WTC11 (cell line): ENCODE measurements at places on chromosomes 7 and 10. TPM values are rescaled to one million over a fixed set of nuclear protein-coding genes. Genes with fewer than 3 reads are reported as not detected.
A peak's percentile ranks its signal among the peaks of the same experiment; 100 is the strongest.

DNA sequence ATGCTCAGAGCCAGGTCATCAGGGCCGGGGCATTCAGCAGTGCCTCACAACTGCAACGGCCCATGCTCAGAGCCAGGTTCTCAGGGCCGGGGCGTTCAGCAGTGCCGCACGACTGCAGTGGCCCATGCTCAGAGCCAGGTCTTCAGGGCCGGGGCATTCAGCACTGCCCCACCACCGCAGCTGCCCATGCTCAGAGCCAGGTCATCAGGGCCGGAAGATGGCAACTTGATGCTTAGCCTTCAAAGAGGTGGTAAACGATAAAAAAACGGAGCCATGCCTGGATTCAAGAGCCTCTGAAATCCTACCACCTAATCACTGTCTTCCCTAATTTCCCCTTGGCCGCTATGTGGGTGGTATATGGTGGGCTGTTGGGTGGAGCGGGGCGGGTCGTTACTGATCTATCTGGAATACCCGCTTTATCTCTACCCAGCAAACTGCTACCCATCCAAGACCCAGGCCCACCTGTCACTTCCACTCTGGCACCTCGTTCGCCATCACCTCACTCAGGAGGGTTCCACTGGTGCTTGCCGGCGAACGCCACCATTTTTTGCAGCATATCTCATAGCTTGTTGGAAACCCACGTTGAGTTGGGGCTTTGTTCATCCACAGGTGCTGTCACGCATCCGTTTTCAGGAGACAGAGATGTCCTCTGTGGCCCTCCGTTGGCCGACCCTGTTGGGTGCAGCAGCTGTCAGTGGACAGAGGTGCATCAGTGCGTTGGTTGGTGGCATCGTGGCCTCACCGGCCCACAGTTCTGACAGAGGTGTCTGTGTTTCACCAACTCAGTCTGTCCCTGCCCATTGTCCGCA lies 221.1 kb downstream of the EBF3 start:
- peak; percentile 6 for DNase-seq

- DNase-seq: no peak
These were observed 43.6 kb upstream of the KLF6 start for GRCh38 chr10:3828404-3829155.

- peak; percentile 99 for DNase-seq
These were observed at the start of gene SHOC2 for GRCh38 chr10:110919349-110919931. Gene SHOC2 (plus strand): TSS chr10:110919604. CDS start chr10:110964359, 44,755 bp downstream.

NCF1 gene
- total RNA-seq: 0.50 to 0.68 TPM (median 0.66 TPM) in 3 replicates

DNA sequence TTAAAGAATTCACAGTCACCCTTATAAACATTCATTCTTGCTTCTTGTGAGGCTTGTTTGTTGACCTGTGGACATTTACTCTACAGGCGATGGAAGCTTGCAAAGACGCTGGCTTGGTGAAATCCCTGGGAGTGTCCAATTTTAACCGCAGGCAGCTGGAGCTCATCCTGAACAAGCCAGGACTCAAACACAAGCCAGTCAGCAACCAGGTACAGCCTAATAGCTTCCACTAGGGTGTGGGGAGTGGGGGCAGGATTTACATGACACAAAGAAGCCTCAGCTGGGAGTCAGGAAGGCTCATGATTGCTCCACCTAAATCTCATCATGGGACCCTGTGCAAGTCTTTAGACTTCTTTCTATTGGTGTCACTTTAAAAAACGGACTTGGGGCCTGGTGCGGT lies 29.0 kb downstream of the AKR1D1 start:
- no peak for DNase-seq

NKX2-3 gene
- not detected in 3 replicates for total RNA-seq

ERVW-1 gene
- total RNA-seq: 0.07 to 0.14 TPM in 2 of 3 replicates, not detected in the other

DNA sequence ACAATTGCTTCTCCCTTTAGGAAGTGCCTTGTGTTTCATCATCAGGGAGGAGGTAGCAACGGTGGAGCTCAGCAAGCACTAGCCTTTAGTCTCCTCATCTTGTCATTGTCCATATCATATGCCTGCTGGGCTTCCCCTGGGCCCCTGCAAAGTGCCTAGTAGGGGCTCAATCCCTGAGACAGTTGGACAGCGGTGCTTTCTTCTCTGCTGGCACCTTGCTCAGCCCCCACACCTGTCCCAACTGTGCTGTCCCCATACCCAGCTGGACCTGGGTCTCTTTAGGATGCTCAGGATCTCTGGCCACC lies 5.5 kb downstream of the SMARCD3 start:
- no peak for DNase-seq

DNA sequence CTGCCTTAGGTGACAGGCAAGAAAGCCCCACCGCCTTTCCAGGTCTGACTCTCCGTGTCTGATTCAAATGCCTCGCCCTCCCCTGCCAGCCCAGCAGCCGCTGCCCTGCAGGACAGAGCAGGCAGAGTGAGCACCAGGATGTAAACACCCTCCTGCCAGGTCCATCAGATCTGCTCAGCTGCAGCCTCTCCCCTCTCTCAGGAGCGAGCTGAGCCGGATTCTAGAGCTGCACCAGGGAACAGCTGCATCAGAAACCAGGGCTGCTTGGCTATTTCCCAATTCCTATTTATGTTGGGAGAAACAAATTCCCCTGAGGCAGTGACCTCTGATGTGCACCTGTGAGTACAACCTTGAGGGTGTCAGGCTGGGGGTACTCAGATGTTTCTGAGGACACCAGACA lies 121.5 kb upstream of the ZMIZ1 start:
- DNase-seq: no peak

LRRC18 gene
- total RNA-seq: not detected in 3 replicates
